ENCODE measurements at places on chromosomes 16 and 17.

GRCh38 chr17:35660902-35661301 is 70.5 kb upstream of the RASL10B start:
- H3K4me3 ChIP-seq: no peak overlapping the region
- DNase-seq: no peak
- no peaks in the 10 kb centered on the region for H3K27me3 ChIP-seq
- no peak overlapping the region for H3K27ac ChIP-seq
- H3K4me1 ChIP-seq: no peaks in the 10 kb centered on the region
- peaks cover 27% of the 10 kb centered on the region for H3K36me3 ChIP-seq

GRCh38 chr16:81706327-81707295 is 72.5 kb upstream of the PLCG2 start:
- no peaks in the 10 kb centered on the region for H3K4me1 ChIP-seq
- no peak for DNase-seq
- H3K27me3 ChIP-seq: no peaks in the 10 kb centered on the region
- no peak overlapping the region for H3K4me3 ChIP-seq

DNA sequence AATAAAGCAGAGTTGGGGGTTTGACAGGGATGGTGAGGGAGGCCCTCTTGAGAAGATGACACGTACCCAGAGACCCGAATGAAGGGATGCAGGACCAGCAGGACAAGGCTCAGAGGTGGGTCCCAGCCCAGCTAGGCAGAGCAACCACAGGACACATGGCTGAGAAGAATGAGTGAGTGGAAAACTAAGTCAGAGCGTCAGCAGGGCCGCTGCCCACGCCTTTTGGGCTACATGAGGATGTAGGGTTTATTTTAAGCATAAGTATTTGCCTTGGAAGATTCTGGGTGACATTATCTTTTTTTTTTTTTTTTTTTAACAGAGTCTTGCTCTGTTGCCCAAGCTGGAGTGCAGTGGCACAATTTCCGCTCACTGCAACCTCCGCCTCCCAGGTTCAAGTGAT is 176.0 kb downstream of the TMEM132E start:
- no peak overlapping the region for H3K4me3 ChIP-seq
- no peaks in the 10 kb centered on the region for H3K36me3 ChIP-seq
- H3K27me3 ChIP-seq: no peaks in the 10 kb centered on the region

DNA sequence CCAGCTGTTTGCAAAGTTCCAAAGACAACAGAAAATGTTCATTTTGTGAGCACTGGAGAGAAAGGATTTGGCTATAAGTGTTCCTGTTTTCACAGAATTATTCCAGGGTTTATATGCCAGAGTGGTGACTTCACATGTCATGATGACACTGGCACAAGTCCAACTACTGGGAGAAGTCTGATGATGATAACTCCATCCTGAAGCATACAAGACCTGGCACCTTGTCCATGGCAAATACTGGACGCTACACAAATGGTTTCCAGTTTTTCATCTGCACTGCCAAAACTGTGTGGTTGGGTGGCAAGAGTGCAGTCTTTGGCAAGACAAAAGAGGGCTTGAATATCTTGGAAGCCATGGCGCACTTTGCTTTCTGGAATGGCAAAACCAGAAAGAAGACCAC is 385.0 kb downstream of the CDH11 start:
- H3K36me3 ChIP-seq: no peaks in the 10 kb centered on the region
- H3K4me3 ChIP-seq: no peak overlapping the region
- DNase-seq: no peak
- H3K27ac ChIP-seq: peak overlapping the region; percentile 41
- H3K4me1 ChIP-seq: no peaks in the 10 kb centered on the region

DNA sequence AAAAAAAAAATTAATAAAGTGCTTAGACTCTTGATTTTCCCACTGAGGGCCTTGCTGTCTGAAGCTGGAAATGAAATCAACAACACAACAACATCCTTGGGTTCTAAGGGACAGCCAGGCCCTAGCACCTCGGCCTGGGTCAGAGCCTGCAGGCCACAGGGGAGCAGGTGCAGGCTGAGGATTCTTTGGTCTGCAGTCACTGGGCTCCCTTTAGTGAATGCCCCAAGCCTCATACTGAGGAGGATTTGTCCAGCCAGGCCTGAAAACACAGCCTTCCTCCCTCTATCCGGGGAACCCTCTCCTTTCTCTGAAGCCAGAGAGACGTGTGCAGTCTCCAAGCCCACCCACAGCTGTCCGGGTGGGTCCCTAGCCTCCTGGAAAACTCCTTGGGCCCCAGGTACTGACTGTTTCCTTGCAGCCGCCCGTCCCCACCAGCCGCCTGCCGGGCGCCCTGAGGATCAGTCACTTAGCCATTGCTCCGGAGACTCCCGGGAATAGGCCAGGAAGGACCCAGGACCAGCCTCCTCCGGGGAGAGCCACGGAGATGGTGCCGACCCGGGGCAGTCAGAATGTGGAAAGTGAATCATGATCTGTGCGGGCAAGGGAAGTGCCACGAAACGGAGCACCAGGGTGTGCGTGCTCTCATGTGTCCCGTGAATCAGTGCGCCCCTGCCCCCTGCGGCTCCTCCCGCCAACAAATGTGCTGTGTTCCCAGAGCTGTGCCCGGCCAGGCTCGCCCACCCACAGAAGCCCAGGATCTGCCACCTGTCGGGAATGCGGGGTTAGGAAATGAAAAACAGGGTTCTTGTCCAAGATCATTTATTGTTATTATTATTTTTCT is 91.0 kb downstream of the RTN4RL1 start:
- no peaks in the 10 kb centered on the region for H3K36me3 ChIP-seq
- no peaks in the 10 kb centered on the region for H3K27me3 ChIP-seq
- H3K27ac ChIP-seq: no peak overlapping the region
- no peaks in the 10 kb centered on the region for H3K4me1 ChIP-seq

DNA sequence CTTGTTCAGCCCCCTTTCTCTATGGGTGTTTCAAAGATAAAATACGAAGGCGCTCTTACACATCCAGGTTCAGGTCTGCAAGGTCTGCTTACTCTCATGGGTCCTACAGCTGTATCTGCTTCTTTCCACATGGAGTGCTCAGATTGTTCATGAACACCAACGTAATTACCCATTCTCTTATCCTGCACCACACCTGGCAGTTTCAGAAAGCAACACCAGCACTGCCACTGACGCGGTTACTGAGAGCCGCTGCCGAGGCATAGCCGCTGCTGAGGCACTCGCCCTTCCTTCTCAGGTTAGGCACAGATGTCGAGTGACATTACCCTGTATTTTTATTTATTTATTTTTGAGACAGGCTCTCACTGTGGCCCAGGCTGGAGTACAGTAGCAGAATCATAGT is 147.1 kb downstream of the RPTOR start:
- H3K27me3 ChIP-seq: no peaks in the 10 kb centered on the region
- DNase-seq: no peak
- no peak overlapping the region for H3K27ac ChIP-seq
- H3K4me3 ChIP-seq: no peak overlapping the region

DNA sequence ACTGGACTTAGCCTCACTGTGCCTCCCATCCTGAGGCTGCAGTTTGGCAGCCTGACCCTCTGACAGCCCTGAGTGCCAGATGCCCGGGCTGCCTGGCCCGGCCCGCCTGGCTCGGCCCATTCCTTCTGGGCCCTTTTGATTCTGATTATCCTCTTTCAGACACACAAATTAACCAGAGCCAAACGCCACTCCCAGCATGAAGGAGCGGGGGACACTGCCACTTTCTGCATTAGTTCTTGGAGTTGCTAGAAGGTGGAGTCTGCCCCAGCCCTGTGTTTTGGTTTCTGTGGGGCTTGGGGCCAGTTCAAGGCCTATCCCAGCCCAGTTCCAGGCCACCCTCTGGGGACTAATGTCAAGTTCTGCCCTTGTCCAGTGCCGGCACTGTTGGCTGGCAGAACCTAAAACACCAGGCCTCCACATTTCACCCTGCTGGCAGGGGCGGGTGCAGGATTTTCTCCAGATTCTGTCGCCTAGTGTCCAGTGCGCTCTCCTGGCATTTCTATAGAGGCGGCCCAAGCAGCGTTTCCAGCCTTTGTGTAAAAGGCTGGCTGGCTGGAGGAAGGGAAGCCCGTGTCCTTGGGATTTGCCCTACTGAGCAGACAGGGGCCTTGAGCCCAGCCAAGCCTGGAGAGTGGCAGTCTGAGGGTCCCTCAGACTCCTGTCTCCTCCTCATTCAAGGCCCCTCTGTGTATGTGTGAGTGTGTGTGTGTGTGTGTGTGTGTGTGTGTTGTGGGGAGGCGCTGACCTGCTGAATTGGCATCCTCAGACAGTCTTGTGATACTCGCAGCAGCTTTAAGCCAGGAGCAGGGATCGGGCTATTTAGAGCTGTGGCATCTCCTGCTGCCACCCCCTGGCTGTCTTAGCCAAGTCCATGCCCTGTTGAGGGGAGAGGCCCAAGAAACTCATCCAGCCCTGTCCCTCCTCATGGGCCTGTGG is 21.4 kb downstream of the PLCD3 start:
- H3K27ac ChIP-seq: peak overlapping the region; percentile 81
- H3K4me1 ChIP-seq: peaks cover 14% of the 10 kb centered on the region
- DNase-seq: no peak
- no peaks in the 10 kb centered on the region for H3K27me3 ChIP-seq
- no peak overlapping the region for H3K4me3 ChIP-seq

GRCh38 chr17:1577583-1578013 is 15.0 kb upstream of the PITPNA start:
- H3K4me1 ChIP-seq: peaks cover 23% of the 10 kb centered on the region
- H3K27ac ChIP-seq: peak overlapping the region; percentile 97
- DNase-seq: no peak

- no peaks in the 10 kb centered on the region for H3K36me3 ChIP-seq
- DNase-seq: no peak
- H3K27me3 ChIP-seq: no peaks in the 10 kb centered on the region
- H3K4me3 ChIP-seq: no peak overlapping the region
- H3K27ac ChIP-seq: no peak overlapping the region
These were observed 175.3 kb upstream of the MPHOSPH6 start for GRCh38 chr16:82345318-82345717.

DNA sequence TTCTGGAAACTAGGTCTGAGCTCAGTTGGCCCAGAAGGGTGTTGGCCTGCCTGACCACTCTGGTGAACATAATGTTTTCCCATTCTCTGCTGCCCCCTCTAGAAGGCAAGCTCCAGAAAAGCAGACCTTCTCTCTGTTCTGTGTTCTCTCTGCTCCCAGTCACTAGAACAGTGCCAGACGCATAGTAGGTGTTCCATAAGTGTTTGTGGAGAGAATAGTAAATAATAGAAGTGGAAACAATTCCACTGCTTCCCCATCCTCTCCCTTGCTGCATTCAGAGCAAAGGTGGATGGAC is 32.2 kb upstream of the ETV4 start:
- no peaks in the 10 kb centered on the region for H3K27me3 ChIP-seq
- no peaks in the 10 kb centered on the region for H3K4me1 ChIP-seq
- no peak for DNase-seq
- H3K27ac ChIP-seq: peak overlapping the region; percentile 52
- no peaks in the 10 kb centered on the region for H3K36me3 ChIP-seq

GRCh38 chr17:35236821-35237220 is 6.1 kb upstream of the SLFN5 start:
- H3K4me3 ChIP-seq: no peak overlapping the region
- H3K4me1 ChIP-seq: peaks cover 2% of the 10 kb centered on the region
- no peak for DNase-seq
- no peaks in the 10 kb centered on the region for H3K27me3 ChIP-seq
- H3K27ac ChIP-seq: no peak overlapping the region
- no peaks in the 10 kb centered on the region for H3K36me3 ChIP-seq

DNA sequence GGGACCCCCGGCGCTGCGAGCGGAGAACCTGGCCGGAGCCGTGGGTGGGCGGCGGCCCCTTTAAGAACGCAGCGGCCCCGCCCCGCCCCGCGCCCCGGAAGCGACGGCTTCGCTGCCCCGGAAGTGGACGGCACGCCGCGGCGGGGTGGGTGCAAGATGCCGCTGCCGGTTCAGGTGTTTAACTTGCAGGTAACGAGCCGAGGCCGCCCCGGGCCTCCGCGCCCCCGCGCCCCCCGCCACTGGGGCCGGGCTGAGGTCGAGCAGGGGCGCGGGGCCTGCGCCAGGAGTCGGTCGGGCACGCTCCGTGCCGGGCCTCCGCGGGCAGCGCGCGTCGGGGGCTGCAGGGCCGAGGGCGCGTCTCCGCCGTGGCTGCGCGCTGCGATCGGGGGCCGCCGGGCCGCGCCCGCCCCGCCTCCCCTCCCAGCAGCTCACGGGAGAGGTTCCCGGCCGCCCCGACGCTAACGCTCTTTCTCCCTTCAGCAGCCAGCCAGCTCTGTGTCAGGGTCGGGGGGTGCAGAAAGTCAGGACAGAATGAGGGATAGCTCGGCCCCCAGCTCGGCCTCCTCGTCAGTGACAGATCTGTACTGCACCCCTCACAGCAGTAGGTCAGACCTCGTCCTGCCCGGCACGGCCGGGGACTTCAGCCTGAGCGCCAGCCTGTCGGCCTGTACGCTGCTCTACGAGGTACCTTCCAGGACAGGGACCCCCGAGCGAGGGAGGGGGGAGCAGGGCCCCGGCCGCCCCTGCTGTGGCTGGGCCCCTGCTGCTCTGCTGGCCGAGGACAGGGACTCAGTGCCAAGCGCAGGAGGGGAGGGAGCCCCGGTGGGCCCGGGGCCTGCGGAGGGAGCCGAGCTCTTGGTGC is at the start of the genes GPS1 and RFNG:
TSS of gene GPS1 (plus strand) at position 123 of the 862 bp plus-strand sequence. CDS start at position 157, 34 bp downstream.
TSS of gene RFNG (minus strand) at position 36 of the 862 bp plus-strand sequence. CDS start 45 bp downstream, outside the sequence.
- H3K27ac ChIP-seq: peak within 1 kb of the TSS; percentile 14
- H3K27me3 ChIP-seq: no peaks in the 10 kb centered on the region
- H3K36me3 ChIP-seq: peaks cover 47% of the 10 kb centered on the region
- peak; percentile 80 for DNase-seq
- H3K4me1 ChIP-seq: peaks cover 19% of the 10 kb centered on the region
- H3K4me3 ChIP-seq: peak within 1 kb of the TSS; percentile 94

Measured in ascending aorta (tissue), 2 donors.